ENCODE measurements at places on chromosomes 3 and 15. TPM values are rescaled to one million over a fixed set of nuclear protein-coding genes. Genes with fewer than 3 reads are reported as not detected.

LYSMD2 gene
- total RNA-seq = 5.6 TPM

HRH1 gene
- 1.4 TPM for total RNA-seq

SCAMP5 gene
- not detected for total RNA-seq

PLCB2 gene
- 1.7 TPM for total RNA-seq

MASP1 gene
- total RNA-seq = 8.1 TPM

FAM81A gene
- total RNA-seq = 0.37 TPM

STRA6 gene
- not detected for total RNA-seq

KLHL40 gene
- total RNA-seq = 480 TPM

ACAA1 gene
- total RNA-seq = 34.9 TPM

FANCD2OS gene
- total RNA-seq = not detected

GP9 gene
- total RNA-seq = not detected

CIAO2A gene
- 28.5 TPM for total RNA-seq

NLGN1 gene
- 0.54 TPM for total RNA-seq

MYEF2 gene
- total RNA-seq = 1.3 TPM

CEMIP gene
- 0.66 TPM for total RNA-seq

TIGIT gene
- total RNA-seq = not detected

SH3GL3 gene
- not detected for total RNA-seq

CERS3 gene
- total RNA-seq = not detected

GRK7 gene
- total RNA-seq = not detected

C3orf85 gene
- total RNA-seq = not detected

ADAMTSL3 gene
- total RNA-seq = 2.1 TPM

GHSR gene
- not detected for total RNA-seq

STXBP5L gene
- not detected for total RNA-seq

SH2D7 gene
- not detected for total RNA-seq

SETD2 gene
- 33.7 TPM for total RNA-seq

RETNLB gene
- total RNA-seq = not detected

ZPLD1 gene
- total RNA-seq = not detected

TIMP4 gene
- total RNA-seq = 1.3 TPM

ZMYND10 gene
- total RNA-seq = 0.42 TPM

TUSC7 gene
- not detected for total RNA-seq

TERC gene
- not detected for total RNA-seq

RHCG gene
- not detected for total RNA-seq

HGD gene
- 0.46 TPM for total RNA-seq

MOBP gene
- not detected for total RNA-seq

CYP1A2 gene
- total RNA-seq = not detected

REC114 gene
- total RNA-seq = not detected

FEZF2 gene
- not detected for total RNA-seq

GOLGA6L10 gene
- total RNA-seq = 0.91 TPM

CCDC9B gene
- 161 TPM for total RNA-seq

Data from psoas muscle (tissue), 8 donors.